AG10803 (cell line): ENCODE measurements at places on chromosomes 3 and 15.

GRCh38 chr3:131535131-131535530, 32.4 kb upstream of the MRPL3 start:
- DNase-seq = peak; percentile 85

DNA sequence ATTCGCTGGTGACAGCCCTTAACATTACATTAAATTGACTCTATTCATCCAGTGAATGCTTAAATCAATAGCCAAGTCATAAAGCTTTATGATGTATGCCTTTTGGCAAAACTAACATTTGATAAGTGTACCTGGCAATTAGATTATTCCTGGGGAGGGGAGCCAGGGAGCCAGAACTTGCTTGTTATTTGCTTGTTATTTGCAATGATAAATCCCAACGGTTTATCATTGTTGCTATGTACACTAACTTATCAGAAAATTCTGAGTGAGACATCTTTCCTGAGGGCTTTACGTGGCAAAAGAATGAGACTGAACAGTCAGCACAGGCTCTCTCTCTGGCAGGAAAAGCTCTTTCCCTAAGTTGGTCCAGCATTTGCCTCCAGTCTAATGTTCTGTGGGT, 35.8 kb upstream of the FBN1 start:
- peak; percentile 51 for DNase-seq

- DNase-seq = no peak
These were observed 175.0 kb downstream of the GOLIM4 start for GRCh38 chr3:167920747-167921146.

DNA sequence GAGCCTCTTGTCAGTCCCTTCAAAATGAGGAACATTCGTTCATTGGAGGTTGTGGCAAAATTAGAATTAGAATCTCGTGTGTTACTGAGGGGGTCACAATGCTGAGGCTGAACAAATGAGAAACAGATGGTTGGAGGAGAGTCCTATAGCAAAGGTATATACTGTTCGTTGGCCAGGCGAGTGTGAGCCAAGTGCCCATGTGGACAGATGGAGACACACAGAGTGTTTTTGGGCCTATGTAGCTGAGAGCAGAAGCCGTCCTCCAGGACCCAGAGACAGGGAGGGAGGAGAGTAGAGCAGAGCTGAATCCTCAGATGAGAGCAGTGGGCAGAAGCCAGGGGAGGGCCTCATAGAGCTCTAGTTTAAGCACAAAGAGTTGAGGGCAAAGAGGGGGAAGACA, 98.9 kb downstream of the NR1D2 start:
- DNase-seq = no peak

GRCh38 chr15:36880224-36880912, 220.0 kb downstream of the MEIS2 start:
- DNase-seq = no peak

- peak; percentile 29 for DNase-seq
These were observed 10.7 kb downstream of the STT3B start for GRCh38 chr3:31543375-31543774.
